Activated T-helper 1 cell treated with anti-CD3 and anti-CD28 coated beads, Interleukin-12 subunit alpha, Interleukin-12 subunit beta, Interleukin-2, Interleukin-4 antibody, amounts not matched to agents 30 ng/mL and 10 ng/mL and 1 ng/mL, durations not matched to agents 14 hours and 24 hours and 36 hours (primary cell): ENCODE measurements at places on chromosomes 5 and 9. TPM values are rescaled to one million over a fixed set of nuclear protein-coding genes. Genes with fewer than 3 reads are reported as not detected.

GFI1B gene
- total RNA-seq = not detected in 2 replicates

MAST4 gene
- 18.4 and 19.0 TPM in 2 replicates for total RNA-seq

RPS14 gene
- 2,328 and 2,429 TPM in 2 replicates for total RNA-seq

INSYN2B gene
- total RNA-seq = not detected in 2 replicates

LMX1B gene
- not detected in 2 replicates for total RNA-seq

SPINK4 gene
- not detected in 2 replicates for total RNA-seq

IL9 gene
- 0.36 and 2.0 TPM in 2 replicates for total RNA-seq

GBA2 gene
- total RNA-seq = 54.7 and 58.4 TPM in 2 replicates

SLC6A7 gene
- not detected in 2 replicates for total RNA-seq

CKS2 gene
- total RNA-seq = 148 and 162 TPM in 2 replicates

FAM200C gene
- 0.65 and 0.98 TPM in 2 replicates for total RNA-seq

PKN3 gene
- total RNA-seq = 17.7 and 19.3 TPM in 2 replicates

IL4 gene
- 56.9 and 57.1 TPM in 2 replicates for total RNA-seq

LHX2 gene
- total RNA-seq = not detected in 2 replicates

HACD4 gene
- 2.7 and 3.0 TPM in 2 replicates for total RNA-seq

ZBTB43 gene
- 11.6 and 21.2 TPM in 2 replicates for total RNA-seq

VLDLR gene
- total RNA-seq = 4.9 and 5.2 TPM in 2 replicates
